Kidney (tissue), 22 donors: ENCODE measurements at places on chromosomes 6 and 20. TPM values are rescaled to one million over a fixed set of nuclear protein-coding genes. Genes with fewer than 3 reads are reported as not detected.
A peak's percentile ranks its signal among the peaks of the same experiment; 100 is the strongest.

The IRF4 gene
- not detected for polyA plus RNA-seq

The MYCT1 gene
- polyA plus RNA-seq, result 6.4 TPM

The NNAT gene
- polyA plus RNA-seq, result not detected

The FOXC1 gene
- 18.0 TPM for polyA plus RNA-seq

The BNIP5 gene
- polyA plus RNA-seq, result not detected

The OTOR gene
- not detected for polyA plus RNA-seq

The CFAP61 gene
- polyA plus RNA-seq, result 0.58 TPM

The PACSIN1 gene
- 4.1 TPM for polyA plus RNA-seq

The LINC00237 gene
- polyA plus RNA-seq, result not detected

GRCh38 chr20:36861875-36862801 is 13.8 kb upstream of the TLDC2 start:
- peak; percentile 93 for DNase-seq

GRCh38 chr6:28068067-28068466 is 12.3 kb upstream of the ZNF165 start:
- peak; percentile 30 for DNase-seq

- no peak for DNase-seq
Measured at GRCh38 chr6:101263596-101263995, 129.9 kb upstream of the GRIK2 start.

DNA sequence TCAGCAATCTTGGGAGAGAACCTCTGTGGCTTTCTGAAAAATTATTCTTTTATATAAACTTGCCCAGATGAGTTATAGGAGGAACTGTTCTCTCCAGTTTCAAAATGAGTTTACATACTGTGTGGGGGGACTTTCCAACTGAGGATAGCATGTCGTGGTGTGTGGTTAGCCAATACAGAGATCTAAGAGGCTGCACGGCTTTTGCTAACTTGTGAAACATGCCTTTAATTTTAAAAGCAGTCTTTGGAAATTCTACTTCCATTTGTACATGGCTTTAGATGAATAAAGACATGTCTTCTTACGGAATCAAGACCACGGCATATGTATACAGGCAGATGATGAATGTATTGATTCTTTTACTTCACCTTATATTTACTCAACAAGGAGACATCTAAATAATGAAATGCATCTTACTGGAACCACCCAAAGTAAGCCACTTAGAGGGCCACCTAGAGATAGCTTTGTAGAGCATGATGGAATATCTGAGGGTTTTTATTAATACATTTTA is 39.8 kb downstream of the HIVEP1 start:
- DNase-seq, result no peak

GRCh38 chr6:42984924-42985475 is 630 bp downstream of the PPP2R5D start:
- DNase-seq, result peak; percentile 47

DNA sequence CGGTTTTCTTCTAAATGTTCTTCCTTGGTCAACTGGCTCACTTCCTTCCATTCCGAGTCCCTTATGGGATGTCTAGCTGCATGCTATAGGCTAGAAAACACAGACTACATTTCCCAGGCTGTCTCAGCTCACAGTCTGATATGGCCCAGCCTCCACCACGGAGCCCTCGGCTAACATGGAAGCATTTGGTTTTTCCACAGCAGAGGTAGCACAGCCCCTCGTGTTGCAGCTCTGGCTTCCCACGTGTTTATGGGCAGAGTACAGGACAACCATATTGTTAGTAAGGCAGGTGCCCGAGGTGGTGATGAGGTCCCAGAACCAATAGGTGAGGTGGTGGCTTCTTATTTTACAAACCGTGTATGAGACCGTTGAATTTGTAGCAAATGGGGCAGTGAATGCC is 8.7 kb downstream of the GPLD1 start:
- DNase-seq, result no peak

GRCh38 chr20:18676396-18676795 is 88.5 kb downstream of the DTD1 start:
- no peak for DNase-seq

GRCh38 chr6:134882426-134883038 is 67.4 kb downstream of the ALDH8A1 start:
- DNase-seq, result peak; percentile 72

GRCh38 chr6:145814035-145814500 is 527 bp downstream of the FBXO30 start:
- DNase-seq, result peak; percentile 66

DNA sequence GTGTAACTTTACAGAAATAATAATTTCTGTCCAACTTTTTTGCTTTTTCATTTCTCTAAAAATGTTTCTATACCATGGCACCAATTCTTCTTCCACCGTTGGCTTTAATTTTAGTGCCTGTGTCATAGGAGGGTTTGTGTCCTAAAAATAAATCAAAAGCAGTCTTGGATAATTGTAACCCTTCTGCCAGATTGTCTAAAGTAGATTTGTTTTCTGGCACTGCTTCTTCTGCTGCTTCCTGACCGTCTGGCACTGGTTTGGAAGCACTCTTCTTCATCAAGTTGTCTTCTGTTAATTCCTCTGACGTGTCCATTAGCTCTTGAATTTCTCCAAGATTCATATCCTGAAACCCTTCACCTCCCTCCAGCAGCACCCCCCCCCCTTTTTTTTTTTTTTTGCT is 33.1 kb downstream of the SCAF8 start:
- no peak for DNase-seq

GRCh38 chr6:45486736-45487135 is 109.0 kb upstream of the SUPT3H start:
- DNase-seq, result no peak

GRCh38 chr6:118660218-118660569 is 8.8 kb upstream of the CEP85L start:
- peak; percentile 15 for DNase-seq

GRCh38 chr6:166008441-166009369 is 158.9 kb downstream of the TBXT start:
- DNase-seq, result peak; percentile 63

- DNase-seq, result no peak
Measured at GRCh38 chr20:38870733-38871559, 55.3 kb upstream of the FAM83D start.

DNA sequence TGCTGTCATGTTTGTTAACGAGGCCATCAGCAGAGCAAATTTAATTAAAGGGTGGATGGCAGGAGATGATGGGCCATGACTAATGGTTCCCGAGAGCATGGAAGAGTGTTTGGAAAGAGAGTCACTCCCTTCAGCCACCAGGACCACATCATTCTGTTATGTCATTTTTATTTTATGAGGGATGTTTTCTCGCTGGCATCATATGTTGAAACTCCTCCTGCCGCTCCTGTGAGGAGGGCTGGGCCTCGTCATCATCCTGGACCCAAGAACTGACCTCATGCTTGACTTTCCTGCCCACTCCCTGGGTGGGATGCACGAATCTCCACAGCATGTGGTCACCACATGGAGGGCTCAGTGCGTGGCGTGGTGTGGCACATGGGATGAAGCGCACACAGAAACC is 86.4 kb upstream of the FRMD1 start:
- DNase-seq, result peak; percentile 9

DNA sequence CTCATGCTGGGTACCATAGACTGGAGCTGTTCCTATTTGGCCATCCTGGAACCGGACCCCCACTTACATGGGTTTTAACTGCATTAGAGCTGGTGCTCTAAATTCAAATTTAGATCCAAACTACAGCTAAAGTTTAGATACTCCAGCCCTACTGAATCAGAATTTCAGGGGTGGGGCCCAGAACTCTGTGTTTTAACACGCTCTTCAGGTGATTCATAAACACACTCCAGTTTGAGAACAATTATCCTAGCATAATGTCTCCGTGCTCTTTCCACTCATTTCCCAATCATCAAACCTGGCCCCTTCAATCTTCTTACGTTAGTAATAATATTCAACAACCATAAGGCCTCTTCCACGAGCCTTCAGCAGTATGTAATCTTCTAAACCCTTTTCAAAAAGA is 15.3 kb downstream of the TRPC4AP start:
- DNase-seq, result no peak

DNA sequence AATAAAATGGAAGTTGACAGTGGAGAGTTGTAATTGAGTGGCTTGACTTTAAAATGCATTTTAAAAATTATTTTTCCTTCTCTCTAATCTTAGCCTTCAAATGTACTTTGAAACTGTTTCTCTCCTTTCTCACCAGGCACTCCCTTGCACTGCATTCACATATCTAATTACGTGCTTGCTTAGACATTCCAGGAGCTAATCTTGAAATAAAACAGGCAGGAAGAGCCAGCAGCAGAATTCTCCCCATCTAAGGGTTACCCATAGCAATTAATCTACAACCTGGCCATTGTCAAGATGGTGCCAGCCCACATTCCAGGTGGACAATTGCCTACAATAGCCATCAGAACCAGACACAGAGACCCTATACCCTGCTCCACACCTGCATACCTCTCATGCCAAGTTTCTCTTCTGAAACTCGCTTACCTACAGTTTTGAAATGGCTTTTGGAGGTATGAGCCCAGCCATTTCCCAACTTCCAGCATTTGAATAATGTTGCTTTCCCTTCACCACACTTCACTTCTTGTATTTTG is 167.6 kb upstream of the GJE1 start:
- no peak for DNase-seq

DNA sequence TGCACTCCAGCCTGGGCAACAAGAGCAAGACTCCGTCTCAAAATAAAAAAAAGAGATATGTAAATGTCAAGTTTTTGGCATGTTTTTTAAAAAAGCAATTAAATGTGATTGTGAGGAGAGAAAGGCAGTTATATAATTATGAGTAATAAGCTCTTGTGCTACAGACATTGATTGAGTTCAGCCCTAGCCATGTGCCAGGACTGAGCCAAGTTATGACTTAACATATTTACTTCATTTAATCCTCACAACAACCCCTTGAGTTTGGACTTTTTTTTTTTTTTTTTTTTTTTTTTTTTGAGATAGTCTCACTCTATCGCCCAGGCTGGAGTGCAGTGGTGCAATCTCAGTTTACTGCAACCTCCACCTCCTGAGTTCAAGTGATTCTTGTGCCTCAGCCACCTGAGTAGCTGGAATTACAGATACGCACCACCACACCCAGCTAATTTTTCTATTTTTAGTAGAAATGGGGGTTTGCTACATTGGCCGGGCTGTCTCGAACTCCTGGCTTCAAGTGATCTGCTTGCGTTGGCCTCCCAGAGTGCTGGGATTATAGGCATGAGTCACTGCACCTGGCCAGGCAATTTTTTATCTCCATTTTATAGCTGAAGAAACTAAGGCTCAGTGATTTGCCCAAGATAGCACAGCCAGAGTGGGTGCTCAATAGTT is 15.0 kb upstream of the CSE1L start:
- no peak for DNase-seq

DNA sequence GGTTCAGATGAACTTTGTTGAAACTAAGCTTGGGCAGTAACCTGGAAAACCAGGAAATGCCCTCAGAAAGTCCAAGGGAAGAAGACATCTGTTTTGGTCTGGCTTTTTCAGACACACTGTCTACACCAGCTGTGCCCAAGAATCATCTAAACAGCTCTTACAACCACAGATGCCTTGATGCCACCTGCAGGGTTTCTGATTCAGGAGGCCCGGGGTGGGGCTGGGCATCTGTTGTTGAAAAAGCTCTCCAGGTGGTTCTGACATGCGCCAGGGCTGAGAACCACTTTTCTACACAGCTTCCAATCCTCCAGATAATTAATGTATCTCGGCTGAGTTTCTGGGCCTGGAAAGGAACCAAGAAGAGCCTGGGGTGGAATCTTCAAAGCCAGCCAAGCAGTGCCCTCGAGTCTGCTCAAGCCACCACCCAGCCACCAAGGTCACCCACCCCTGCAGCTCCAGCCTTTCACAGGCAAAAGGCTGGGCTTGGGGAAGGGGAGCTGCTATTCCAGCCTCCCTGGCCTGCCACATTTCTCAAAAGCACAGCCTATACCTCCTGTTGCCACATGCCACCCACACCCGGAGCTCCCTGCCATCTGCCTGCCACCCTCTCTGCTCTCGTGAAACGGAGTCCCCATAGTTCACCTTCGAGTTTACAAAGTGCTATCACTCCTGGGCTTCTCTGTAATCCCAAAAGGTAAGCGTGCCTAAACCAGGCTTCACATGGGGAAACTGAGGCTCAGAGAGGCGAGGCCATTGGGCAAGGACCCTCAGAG is 9.4 kb downstream of the MDGA1 start:
- no peak for DNase-seq

GRCh38 chr6:150354754-150355571 is 13.8 kb upstream of the IYD start:
- DNase-seq, result peak; percentile 33

DNA sequence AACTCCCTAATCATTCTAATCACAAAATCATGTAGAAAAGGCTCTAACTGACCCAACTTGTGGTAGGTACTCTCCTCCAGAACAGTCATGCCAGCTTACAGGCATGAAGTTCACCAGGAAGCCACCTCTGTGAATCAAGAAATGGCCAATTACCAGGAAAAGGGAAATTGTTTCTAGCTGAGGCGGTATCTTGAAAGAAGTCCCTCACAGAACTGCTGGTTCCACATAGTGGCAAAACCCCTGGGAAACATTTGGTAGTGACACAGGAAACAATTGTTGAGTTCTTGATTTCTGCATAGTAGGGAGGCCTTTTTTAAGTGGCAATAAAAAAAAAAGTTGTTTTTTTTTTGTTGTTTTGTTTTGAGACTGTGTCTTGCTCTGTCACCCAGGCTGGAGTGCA is 3.4 kb upstream of the ZHX3 start:
- DNase-seq, result no peak

- no peak for DNase-seq
Measured at GRCh38 chr6:15303920-15304291, 58.0 kb downstream of the JARID2 start.

GRCh38 chr6:46757214-46757596 is 10.5 kb downstream of the ANKRD66 start:
- DNase-seq, result no peak

DNA sequence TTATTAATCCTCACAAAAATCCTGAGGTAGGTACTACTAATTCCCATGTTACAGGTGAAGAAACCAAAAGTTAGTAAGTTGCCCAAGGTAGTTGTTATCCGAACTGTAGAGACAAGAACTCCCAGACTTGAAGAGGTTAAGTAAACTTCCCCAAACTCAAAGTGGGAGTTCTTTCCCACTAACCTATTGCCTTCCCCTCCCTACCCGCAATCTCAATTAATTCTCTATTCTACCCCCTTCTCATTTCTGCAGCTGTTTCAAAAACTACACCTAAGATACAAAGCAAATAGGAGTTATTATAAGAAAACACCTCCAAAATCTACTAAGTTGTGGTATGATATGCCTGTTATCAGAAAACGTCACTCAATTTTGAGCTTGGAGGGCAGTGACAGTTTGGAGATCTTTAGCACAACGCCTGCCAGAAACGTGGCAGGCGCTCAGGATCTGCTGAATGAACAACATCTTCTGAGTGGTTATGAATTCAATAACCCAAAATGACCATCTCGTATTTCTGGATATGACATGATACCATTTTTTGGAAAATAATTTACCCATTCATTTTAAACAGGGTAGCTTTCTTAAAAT is 7.1 kb downstream of the CSNK2A1 start:
- DNase-seq, result no peak
